ENCODE measurements at places on chromosomes 11 and 22. TPM values are rescaled to one million over a fixed set of nuclear protein-coding genes. Genes with fewer than 3 reads are reported as not detected.

Gene RPS19BP1
- 41.8 TPM for total RNA-seq

Gene IFTAP
- total RNA-seq = 76.2 TPM

Gene KCNQ1
- 1.6 TPM for total RNA-seq

Gene RFPL1
- total RNA-seq = not detected

Gene KRTAP5-7
- total RNA-seq = not detected
